ENCODE measurements at places on chromosomes 5 and 9. TPM values are rescaled to one million over a fixed set of nuclear protein-coding genes. Genes with fewer than 3 reads are reported as not detected.

DNA sequence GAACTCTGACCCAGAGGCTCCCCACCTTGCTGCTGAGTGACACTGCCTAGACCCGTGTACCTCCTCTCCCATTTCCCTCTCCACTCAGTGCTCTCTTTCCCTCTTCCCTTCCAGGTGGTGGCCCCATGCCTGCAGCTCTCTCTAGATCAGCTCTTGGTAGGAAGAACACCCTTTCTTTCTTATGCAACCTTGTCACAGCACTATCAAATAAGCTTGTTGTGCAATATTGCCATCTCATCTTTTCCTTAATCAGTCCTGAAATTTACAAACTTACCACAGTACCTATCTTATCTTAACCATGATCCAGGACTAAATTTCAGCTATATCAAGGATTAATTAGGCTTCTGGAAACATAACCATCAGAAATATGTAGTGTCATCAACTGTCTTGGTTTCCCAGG, 88.6 kb downstream of the ZFAND5 start:
- no peaks in the 10 kb centered on the region for H3K27me3 ChIP-seq
- H3K27ac ChIP-seq = no peak overlapping the region
- H3K4me1 ChIP-seq = no peaks in the 10 kb centered on the region
- no peak overlapping the region for H3K4me3 ChIP-seq

GRCh38 chr5:98721231-98721928, 52.1 kb upstream of the RGMB start:
- no peaks in the 10 kb centered on the region for H3K27me3 ChIP-seq
- H3K4me3 ChIP-seq = no peak overlapping the region
- H3K36me3 ChIP-seq = no peaks in the 10 kb centered on the region
- no peak for DNase-seq

DNA sequence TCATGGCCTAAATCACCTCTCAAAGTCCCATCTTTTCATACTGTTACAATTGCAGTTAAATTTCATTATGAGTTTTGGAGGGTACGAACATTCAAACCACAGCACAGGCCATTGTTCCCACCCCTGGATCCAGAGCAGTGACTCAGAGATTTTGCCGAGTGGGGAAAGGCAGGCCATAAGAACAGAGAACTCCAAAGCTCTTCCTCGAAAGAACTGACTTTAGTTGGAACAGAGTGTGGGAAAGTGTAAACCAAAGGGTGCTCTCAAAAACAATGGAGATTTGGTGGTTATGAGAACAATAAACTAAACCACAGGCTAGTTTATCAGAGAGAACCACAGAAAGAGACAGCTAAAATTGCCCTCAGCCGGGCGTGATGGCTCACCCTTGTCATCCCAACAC, 19.4 kb upstream of the GRPEL2 start:
- DNase-seq = no peak
- H3K36me3 ChIP-seq = no peaks in the 10 kb centered on the region
- no peaks in the 10 kb centered on the region for H3K27me3 ChIP-seq
- H3K4me1 ChIP-seq = peaks cover 10% of the 10 kb centered on the region

DNA sequence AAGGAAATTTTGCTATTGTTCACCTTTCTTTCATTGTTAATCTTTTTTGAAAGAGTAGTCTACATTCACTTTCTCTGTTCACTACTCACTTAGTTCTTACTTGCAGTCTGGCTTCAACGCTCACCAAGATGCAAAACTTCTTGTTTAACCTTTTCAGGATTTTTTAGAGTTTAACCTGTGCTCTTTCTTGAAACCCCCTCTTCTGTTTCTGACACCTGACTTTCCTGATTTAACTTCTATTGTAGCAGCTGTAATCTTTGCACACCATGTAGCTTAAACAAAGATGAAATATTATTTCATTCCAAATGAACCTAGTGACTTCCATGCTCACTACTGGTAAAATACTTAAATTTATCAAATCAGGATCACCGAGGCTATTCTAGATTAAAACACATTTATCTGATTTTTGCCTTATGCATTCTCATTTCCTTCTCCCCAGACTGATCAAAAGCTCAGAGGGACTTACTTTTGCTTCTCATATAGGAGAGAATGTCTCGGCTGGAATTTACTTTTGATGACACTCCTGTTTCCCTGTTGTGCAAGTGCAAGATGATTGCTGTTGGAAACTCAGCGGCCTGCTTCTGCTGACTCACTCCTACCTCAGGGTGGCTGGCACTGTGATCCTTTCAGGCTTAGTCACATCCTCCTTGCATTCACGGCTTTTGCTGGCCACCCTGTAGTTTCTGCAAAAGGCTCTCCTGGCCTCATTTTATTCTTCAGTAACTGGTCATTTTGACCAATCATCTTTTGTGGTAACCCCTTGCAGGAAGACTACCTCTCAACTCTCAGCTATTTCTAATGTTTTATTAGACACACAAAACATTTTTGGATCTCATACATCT, 109.3 kb upstream of the IFNE start:
- H3K27ac ChIP-seq = no peak overlapping the region
- H3K27me3 ChIP-seq = no peaks in the 10 kb centered on the region
- H3K4me3 ChIP-seq = no peak overlapping the region
- DNase-seq = peak; percentile 15
- H3K4me1 ChIP-seq = no peaks in the 10 kb centered on the region

- no peaks in the 10 kb centered on the region for H3K27me3 ChIP-seq
- H3K36me3 ChIP-seq = no peaks in the 10 kb centered on the region
- no peaks in the 10 kb centered on the region for H3K4me1 ChIP-seq
- no peak for DNase-seq
- H3K4me3 ChIP-seq = no peak overlapping the region
Measured at GRCh38 chr5:39360471-39361111, 3.7 kb downstream of the C9 start.

The PTPRD gene
- total RNA-seq = 103 TPM

The SLC27A6 gene
- 0.27 TPM for total RNA-seq

The NTMT1 gene
- 11.3 TPM for total RNA-seq

The LCP2 gene
- total RNA-seq = 17.5 TPM

The ZNF367 gene
- 1.4 TPM for total RNA-seq

The BTNL3 gene
- total RNA-seq = 21.7 TPM
